ENCODE measurements at places on chromosomes 7 and 10.

DNA sequence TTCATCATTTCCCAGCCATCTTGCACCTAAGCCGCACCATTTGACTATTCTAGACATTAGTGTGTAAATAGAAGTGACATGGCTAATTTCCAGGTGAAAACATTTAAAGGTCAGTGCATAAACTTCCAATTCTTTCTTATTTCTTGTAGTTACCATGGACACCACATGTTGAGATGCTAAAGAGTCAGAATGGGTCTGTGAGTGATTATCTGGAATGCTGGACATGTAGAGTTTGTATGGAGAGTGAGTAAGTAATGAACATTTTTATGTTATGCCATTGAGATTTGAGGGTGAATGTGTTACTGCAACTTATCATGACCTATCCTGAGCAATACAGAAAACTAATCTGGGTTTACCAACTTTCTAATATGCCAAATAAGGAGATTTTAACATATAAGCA, 60.4 kb downstream of the MEOX2 start:
- no peak for DNase-seq

- DNase-seq = peak; percentile 25
These were observed 593 bp upstream of the ADRA2A start for GRCh38 chr10:111076191-111076681.

GRCh38 chr7:158374586-158374985, 213.0 kb downstream of the PTPRN2 start:
- DNase-seq = no peak

DNA sequence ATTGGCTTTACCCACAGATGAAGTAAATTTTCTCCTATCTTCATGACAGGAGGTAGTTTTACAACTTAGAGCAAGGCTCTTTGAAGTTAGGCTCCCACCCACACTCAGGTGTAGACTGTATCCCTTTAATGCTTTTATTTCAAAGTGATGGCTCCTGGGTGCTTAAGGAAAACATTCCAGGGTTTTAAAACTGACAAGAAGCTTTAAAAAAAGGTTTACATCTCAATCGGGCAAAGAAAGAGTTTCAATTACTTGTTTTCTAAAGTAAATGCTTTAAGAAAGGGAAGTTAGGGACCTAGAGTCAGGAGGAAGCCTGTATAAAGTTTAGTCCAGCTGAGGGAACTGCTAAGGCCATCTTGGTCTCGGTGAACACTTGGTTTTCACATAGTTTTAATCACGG, 1153.8 kb upstream of the C7orf33 start:
- DNase-seq = no peak

DNA sequence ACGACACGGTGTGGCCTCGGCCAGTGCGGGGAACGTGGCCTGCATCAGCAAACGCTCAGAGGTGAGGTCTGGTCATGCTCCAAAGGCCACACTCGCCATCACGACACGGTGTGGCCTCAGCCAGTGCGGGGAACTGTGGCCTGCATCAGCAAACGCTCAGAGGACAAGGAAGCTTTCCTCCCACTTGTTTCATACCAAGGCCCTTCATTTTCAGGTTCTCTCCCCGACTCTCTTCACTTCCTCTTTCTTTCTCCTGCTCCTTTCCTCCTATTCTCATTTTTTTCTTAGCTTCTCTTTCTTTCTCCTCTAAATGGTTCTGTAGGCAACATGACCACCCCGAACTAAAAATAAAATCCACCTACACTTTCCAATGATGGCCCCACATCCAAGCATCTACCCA, 384.4 kb upstream of the SHH start:
- DNase-seq = no peak

DNA sequence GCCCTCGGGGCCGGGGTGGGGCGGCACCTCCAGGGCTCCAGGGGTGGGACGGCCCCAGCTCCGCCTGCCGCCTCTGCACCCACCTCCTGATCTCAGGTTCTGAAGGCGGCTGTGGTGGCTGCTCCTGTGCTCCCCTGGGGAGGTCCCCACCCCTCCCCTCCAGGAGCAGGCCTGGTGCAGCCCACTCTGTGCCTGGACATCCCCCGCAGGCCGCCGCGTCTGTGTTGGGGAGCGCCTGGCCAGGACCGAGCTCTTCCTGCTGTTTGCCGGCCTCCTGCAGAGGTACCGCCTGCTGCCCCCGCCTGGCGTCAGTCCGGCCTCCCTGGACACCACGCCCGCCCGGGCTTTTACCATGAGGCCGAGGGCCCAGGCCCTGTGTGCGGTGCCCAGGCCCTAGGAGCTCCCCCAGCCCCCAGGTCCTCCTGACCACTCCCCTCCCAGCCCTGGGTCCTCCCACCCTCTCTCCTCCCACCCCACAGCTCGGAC, 5.5 kb downstream of the CYP2W1 start:
- no peak for DNase-seq
